ENCODE measurements at places on chromosomes 12 and 14.

GRCh38 chr14:99067141-99067920 is 204.7 kb downstream of the BCL11B start:
- DNase-seq = no peak

DNA sequence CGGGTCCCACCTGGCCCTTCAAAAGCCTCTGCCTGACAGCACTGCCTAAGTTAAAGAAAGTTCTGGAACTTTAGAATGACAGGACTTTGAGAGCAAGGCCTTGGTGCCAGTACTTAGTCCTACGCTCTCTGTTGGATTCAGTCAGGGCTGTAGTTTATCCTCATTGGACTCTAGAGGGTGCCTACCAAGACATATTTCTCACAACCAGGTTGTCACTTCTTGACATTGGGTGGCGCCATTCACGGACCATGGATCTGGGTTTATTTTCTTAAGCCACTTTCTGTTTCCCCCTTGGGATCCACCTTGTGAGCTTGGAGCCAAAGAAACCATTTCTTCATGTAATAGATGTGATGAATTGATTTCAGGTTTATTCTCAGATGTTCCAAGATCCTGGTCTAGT is 787.0 kb upstream of the TBX3 start:
- no peak for DNase-seq

- DNase-seq = no peak
These were observed 171.8 kb downstream of the BTG1 start for GRCh38 chr12:91973813-91974212.

DNA sequence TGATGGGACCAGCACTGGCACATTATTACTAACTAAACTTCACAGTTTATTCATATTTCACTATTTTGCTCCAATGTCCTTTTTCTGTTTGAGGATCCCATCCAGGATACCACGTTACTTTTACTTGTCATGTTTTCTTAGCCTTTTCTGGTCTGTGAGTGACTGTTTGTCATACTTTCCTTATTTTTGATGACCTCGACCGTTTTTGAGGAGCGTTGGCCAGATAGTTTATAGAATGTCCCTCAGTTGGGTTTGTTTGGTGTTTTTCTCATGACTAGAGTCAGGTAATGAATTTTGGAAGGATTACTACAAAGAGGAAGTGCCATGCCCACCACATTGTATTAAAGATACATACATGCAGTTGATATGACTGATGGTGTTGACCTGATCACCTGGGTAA is 199.4 kb upstream of the CCND2 start:
- no peak for DNase-seq

DNA sequence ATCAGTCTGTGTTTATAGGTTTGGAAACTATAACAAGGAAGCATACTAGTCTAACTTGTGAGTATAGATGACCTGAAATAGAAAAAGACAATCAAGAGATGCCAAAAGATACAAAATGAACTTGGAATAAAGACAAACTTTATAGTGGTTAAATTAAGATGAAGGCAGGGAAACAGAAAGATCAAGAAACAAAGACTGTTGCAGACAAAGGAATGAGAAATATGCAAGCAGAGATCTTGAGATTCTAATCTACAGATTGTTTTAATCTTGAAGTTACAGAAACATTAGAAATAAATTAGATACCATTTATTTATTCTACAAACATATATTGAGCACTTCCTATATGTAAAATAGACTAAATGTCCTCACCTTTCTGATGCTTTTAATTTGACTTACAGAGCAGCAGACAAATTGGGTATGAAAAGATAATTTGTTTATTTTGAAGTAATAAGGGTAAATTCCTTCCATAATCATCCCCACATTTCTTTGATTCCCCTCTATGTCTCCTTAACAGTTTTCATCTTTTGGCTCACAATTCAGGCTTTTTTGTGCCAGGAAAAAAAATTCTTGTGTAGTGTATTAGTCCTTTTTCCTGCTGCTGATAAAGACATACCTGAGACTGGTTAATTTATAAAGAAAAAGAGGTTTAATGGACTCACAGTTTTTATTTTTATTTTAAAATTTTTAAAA is 134.4 kb downstream of the KITLG start:
- no peak for DNase-seq

Data from NCI-H2029 treated with DMSO at 0.1 percent for 48 hours (cell line).